ENCODE measurements at places on chromosomes 2 and 18. TPM values are rescaled to one million over a fixed set of nuclear protein-coding genes. Genes with fewer than 3 reads are reported as not detected.

Gene TPRKB
- 22.2 TPM for total RNA-seq

Gene PMS1
- 17.5 TPM for total RNA-seq

Gene LOXL3
- total RNA-seq: 57.5 TPM

Gene CRYBA2
- total RNA-seq: not detected

Gene CHRNG
- total RNA-seq: not detected

Gene TNFAIP6
- 104 TPM for total RNA-seq

Gene UCN
- total RNA-seq: 0.14 TPM

Gene NFATC1
- total RNA-seq: 4.3 TPM

Gene MARCHF4
- 0.28 TPM for total RNA-seq

Gene REG1B
- total RNA-seq: not detected

Gene CDK5R2
- not detected for total RNA-seq

Gene FSHR
- total RNA-seq: not detected

Gene NYAP2
- not detected for total RNA-seq

Gene APOB
- under 0.01 TPM for total RNA-seq

Gene POTEC
- under 0.01 TPM for total RNA-seq

Gene HOXD10
- total RNA-seq: 0.18 TPM

Gene LINC00305
- total RNA-seq: not detected

Gene HOXD8
- total RNA-seq: 1.6 TPM

Gene RUFY4
- total RNA-seq: not detected

Gene B3GNT7
- under 0.01 TPM for total RNA-seq

Gene ZEB2
- total RNA-seq: 39.4 TPM

Gene TPO
- not detected for total RNA-seq

Gene KCNG2
- 4.7 TPM for total RNA-seq

Gene SPDYA
- 0.71 TPM for total RNA-seq

Gene CACNB4
- 1.1 TPM for total RNA-seq

Gene IRS1
- total RNA-seq: 10.7 TPM

Gene SCN9A
- 7.8 TPM for total RNA-seq

Gene DOK6
- 7.3 TPM for total RNA-seq

Gene CBLN2
- total RNA-seq: under 0.01 TPM

Gene C2orf80
- total RNA-seq: not detected

Gene NUP35
- 5.7 TPM for total RNA-seq

Gene OBSL1
- 37.8 TPM for total RNA-seq

Gene LHCGR
- total RNA-seq: not detected

Gene EMILIN1
- 242 TPM for total RNA-seq

Gene MYO5B
- total RNA-seq: 0.18 TPM

Gene IGFBP2
- total RNA-seq: 4.7 TPM

Gene RTP5
- not detected for total RNA-seq

Gene SPOPL
- 20.6 TPM for total RNA-seq

Gene SLC14A1
- total RNA-seq: 27.6 TPM

Gene SP100
- total RNA-seq: 60.4 TPM

Gene ALMS1
- total RNA-seq: 14.1 TPM

Gene TMEM247
- not detected for total RNA-seq

Gene TEX44
- total RNA-seq: not detected

Gene VWC2L
- not detected for total RNA-seq

Gene CDKL4
- total RNA-seq: 3.4 TPM

Gene UGT1A8
- total RNA-seq: 0.71 TPM

Gene TUBB8B
- not detected for total RNA-seq

Gene TUBA3E
- not detected for total RNA-seq

Gene SLC23A3
- 2.4 TPM for total RNA-seq

Gene ZNF385B
- not detected for total RNA-seq

Gene SIGLEC15
- 0.14 TPM for total RNA-seq

Gene NLRC4
- total RNA-seq: not detected

Gene WDR54
- total RNA-seq: 26.6 TPM

Gene EFR3B
- total RNA-seq: 1.4 TPM
